ENCODE measurements at places on chromosomes 13 and 19.

GRCh38 chr13:74930402-74931165, 551.4 kb downstream of the TBC1D4 start:
- DNase-seq: no peak

DNA sequence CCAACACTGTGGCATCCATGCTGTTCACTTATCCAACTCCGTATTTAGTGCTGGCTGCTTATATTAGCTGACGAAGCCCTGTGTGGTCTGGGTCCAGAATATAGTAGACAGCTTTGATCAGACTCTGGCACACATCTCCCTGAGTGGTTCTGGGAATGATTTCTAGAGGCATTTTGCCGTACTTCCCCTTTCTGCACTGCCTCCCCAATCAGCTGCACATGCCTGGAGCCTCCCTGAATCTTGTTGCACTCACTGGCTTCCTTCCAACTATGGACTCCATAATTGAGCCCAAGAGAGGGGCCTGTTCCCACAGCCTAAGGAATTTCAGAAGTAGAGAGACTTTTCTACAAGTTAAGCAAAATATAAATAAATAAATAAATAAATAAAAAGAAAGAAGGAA, 30.4 kb upstream of the PCDH8 start:
- no peak for DNase-seq

- DNase-seq: peak; percentile 34
These were observed 21.9 kb upstream of the SLC35E1 start for GRCh38 chr19:16594131-16594586.

DNA sequence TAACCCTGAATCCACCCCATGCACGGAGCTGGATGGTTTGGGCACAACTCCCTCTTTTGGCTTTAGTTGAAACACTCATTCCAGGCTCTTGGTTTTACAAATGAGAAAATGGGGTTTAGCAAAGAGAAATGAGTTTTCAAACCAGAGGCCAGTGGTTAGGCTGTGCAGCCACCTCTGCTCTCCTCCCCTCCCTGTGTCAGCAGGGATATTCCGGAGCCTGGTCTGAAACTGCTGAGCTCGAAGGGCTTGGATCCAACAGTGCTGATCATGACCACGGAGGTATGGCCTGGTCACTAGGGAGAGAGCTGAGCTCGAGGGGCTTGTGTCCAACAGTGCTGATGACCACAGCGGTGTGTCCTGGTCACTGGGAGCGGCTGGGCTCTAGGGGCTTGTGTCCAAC, 41.5 kb downstream of the ZNF787 start:
- no peak for DNase-seq

DNA sequence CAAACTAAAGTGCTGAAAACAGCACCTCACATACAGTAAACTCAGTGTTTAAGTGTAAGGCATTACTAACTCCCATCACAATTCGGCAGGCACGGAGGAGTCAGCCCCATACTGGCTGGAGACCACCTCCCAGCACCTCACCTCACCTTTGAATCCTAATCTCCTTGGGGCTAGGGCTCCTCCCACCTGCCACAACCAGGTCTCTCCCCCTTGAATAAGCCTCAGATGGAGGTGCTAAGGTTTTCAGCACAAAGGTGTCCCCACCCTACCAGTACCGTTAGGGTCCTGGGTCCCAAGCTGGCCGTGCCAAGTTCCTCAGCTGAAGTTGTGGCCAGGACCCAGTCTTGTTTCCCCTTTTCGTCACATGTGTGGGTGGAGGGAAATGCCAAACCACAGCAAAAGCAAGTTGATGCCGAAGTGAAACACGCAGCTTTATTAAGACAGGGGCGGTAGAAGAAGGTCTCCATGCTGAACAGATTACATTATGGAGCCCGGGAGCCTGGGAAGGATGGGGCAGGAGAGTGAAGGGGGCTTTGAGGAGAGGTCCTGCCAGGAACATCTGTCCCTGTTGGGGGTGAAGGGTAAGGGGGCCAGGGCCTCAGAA, at the start of gene IGFLR1:
Gene IGFLR1 (minus strand): TSS at position 332 of the 604 bp plus-strand sequence. CDS start 1,272 bp downstream, outside the sequence.
- peak; percentile 94 for DNase-seq

DNA sequence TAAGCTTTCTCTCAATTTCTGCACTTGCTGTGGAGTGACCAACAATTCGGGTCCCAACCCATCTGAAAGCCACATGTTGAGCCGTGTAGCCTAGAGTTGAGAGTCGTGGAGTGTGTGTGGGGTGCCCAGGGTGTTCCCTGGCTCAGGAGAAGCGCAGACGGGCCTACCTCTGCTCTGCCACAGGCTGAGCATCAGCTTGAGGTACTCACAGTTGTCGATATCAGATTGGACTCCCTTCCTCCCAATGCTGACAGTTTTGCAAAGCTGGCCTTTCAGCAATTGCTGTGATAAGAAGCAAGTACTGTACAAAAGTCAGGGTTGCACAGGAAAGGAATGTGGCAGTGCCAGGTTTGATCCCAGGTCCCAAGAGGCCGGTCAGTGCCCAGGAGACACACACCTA, 133.4 kb upstream of the SPACA7 start:
- no peak for DNase-seq

DNA sequence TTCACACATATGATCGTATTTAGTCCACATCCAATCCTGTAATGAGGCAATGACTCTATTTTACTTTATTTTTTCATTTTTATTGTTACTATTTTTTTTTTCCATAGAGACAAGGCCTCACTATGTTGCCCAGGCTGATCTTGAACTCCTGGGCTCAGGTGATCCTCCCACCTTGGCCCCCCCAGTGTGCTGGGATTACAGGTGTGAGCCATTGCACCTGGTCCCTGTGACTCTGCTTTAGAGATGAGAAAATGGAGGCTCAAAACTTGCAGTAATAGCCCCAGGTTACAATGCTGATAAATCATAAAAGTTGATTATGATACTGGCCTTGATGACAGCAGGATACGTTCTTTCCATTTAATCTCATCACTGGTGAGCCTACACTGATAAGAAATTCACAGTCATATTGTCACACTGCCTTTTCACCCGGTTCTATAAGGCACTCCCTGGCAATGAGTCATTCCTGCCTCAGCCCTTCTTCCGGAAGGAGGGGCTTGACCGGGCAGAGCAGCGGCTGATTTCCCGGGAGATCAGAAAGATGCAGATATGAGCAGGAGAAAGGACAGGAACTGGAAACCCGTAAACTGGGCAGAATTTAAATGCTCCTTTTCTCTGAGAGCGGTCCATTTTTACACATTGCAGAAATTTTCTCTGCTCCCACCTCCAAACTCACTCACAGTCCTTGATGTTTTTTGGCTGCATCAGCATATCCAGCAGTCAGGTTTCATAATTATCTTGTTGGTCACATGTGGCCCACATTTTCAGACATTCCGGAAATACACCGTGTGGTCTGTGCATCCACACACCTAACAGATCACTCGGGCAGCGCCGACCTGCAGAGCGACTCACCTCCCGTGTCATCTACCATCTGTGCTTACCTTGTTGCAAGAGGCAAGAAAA, 616.4 kb downstream of the EFNB2 start:
- DNase-seq: no peak

GRCh38 chr13:113820813-113821651, 42.8 kb downstream of the GAS6 start:
- no peak for DNase-seq

DNA sequence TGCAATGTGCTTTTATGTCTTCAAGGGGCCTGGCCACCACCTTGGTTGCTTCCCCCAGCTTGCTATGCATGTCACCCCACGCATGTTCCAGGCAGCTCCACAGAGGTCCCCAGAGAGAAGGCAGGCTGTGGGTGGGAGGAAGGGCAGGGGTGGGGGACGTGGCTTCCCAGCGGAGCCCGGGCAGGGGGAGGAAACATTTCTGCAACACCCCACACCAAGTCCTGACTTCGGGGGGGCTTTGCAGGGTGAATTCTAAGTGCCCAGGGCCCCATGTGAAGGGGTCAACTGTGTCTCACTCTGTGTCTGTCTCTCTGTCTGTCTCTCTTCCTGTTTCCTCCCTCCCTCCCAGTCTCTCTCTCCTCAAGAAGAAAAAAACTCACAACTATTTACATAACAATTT, 39.6 kb downstream of the LTBP4 start:
- no peak for DNase-seq

- DNase-seq: no peak
These were observed 86.1 kb downstream of the KLF12 start for GRCh38 chr13:74047931-74048600.

GRCh38 chr13:72678312-72678711, 49.1 kb downstream of the MZT1 start:
- no peak for DNase-seq

DNA sequence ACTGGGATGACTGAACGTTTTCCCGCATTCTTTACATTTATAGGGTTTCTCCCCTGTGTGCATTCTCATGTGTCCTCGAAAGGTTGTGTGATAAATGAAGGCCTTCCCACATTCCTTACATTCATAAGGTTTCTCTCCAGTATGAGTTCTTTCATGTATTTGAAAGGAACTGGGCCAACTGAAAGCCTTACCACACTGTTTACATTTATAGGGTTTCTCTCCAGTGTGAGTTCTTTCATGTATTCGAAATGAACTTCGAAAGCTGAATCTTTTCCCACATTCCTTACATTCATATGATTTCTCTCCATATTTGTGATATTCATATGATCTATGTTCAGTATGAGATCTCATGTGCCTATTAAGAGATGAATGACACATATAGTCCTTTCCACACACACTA, 19.4 kb downstream of the ZNF709 start:
- DNase-seq: no peak

DNA sequence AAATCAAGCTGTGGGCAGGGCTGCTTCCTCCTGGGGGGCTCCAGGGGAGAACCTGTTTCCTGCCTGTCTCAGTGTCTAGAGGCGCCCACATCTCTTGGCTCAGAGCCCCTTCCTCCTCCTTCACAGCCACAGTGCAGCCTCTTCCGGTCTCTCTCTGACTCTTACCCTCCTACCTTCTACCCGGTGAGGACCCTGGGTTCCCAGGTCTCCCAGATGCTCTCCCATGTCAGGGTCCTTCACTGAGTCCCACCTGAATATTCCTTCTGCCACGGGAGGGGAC, 153.1 kb downstream of the KDM4B start:
- no peak for DNase-seq

- DNase-seq: peak; percentile 65
These were observed 58.9 kb downstream of the RXFP2 start for GRCh38 chr13:31798189-31798588.

DNA sequence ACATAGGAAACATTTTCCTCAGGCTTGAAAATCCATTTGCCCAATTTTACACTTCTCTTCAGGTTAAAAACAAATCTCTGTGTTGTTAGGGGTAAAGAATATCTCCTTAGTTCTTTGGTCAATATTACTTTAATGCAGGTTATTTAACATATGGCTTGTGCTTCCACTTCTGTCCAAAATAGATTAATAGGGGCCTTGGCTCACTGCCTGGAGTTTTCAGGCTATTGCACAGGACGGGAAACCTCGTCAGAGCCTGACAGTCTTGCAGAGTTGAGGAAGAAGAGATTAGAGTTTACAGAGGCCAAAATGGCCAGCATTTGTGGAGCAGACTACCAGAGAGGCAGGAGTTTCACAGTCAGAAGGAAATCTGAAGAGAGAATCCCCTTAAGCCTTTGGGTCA, 863.9 kb upstream of the GPC6 start:
- DNase-seq: no peak

- DNase-seq: no peak
These were observed 2.2 kb downstream of the TNNT1 start for GRCh38 chr19:55146705-55147273.

DNA sequence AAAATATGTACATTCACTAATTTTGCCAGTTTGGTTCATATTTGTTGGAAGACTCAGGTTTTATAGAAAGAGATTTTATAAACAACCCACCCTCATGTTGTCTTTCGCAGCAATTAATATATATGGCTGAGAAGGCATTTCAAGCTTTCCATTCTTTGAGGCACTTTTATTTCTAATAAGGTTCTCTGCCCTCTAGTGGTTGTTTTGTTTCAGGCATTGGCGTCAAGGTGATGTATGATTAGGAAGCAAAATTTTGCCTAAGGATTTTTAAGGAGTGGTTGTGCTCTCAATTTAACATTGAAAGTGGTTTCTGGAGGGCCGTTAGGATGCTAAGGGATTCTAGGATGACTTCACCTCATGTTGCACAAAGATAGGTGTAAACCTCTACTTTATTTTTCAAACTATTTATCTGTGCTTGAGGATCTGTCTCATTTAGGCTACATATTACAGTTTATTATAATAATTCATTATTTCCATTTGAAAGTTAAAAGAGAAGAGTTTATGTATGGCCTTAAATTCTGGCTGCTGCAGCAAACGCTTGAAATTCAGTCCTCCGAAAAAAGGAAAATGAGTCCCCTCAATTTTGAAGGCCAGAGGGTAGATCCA, 35.9 kb downstream of the OXGR1 start:
- DNase-seq: peak; percentile 38

- DNase-seq: no peak
These were observed 139.8 kb downstream of the PTPRS start for GRCh38 chr19:5200844-5201243.

DNA sequence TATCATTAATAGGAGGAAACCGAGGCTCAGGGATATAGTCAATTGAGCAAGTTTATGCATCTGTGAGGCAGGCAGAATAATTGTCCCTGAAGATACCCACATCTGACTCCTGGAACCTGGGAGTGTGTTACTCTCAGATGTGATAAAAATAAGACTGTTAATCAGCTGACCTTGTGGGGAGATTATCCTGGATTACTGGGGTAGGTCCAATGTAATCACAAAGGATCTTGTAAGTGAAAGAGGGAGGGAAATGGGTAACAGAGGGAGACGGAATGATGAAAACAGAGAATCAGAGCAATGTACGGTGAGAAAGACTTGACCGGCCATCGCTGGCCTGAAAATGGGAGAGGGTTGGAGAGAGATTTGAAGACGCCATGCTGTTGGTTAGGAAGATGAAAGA, 3.2 kb upstream of the EDDM13 start:
- DNase-seq: no peak

DNA sequence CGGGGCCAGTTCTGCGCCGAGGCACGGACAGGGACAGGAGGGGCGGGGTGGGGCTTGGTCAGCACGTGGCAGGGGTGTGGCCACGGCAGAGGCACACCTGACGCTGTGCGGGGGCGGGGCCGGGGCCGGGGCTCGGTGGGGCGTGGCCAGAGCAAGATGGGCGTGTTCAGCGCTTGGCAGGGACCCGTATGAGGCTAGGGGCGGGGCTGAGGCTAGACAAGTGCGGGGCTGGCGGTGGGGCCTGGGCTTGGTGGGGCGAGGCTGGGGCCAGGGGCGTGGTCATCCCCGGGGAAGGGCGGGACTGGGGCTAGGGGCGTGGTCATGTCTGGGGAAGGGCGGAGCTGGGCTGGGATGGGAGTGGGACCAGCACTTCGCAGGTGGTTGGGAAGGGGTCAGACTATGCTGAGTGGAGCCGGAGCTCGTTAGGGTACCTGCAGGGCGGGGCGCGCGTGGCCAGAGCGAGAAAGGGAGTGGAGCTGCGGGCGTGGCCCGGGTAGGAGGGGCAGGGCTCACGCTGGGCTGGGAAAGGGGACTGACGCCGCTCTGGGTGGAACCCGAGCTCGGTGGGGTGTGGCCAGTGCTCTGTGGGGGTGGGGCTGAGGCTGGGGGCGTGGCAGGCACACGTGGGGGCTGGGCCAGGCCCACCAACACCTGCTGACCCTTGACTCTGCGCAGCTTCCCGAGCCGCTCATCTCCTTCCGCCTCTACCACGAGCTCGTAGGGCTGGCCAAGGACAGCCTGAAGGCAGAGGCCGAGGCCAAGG, 12.8 kb downstream of the POLR2E start:
- DNase-seq: peak; percentile 35

Data from inflammatory macrophage treated with lipopolysaccharide for 4 hours (primary cell).